Large intestine (tissue), 12 donors: ENCODE measurements at places on chromosomes 3 and 15.

DNA sequence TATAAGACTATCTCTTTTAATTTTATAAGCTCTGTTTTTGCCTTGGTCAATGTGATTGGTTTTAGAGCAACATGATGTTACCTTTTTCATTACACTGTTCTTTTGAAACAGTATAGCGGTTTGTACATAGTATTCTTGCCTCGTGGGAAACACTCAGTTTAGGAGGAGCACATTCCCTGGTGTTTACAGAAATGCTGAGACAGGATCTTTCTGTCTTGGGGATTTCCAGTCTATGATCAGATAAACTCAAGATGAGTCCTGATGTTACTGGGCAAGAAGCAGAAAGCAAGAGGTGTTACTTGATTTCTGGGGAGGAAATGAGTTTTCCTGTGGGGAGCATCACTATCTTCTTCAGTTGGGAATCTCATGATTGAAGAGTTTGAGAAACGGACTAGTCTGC is 2.5 kb downstream of the TMEM266 start:
- DNase-seq, result no peak
- no peak overlapping the region for H3K4me3 ChIP-seq
- H3K27me3 ChIP-seq, result peaks cover 57% of the 10 kb centered on the region

DNA sequence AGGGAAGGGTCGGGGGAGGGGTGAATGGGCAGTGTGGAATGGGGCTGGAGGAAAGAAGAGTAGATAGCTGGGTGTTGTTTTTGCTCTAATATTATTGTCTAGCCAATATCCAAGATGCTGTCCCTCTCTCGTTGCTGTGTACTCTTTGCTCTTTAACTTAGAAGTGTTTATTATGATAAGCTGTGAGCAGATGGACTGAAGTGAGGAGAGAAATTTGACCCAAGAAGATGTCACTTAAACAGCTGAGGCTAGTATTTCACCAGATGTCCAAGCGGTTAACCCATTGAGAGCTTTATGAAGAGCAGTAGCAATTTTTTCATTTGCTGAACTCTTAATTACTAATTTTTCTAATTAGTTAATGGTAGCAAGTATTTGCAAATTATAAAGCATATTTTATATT is 212.2 kb upstream of the TP63 start:
- DNase-seq, result no peak
- no peak overlapping the region for H3K27ac ChIP-seq
- H3K36me3 ChIP-seq, result no peaks in the 10 kb centered on the region
- no peak overlapping the region for H3K4me3 ChIP-seq

DNA sequence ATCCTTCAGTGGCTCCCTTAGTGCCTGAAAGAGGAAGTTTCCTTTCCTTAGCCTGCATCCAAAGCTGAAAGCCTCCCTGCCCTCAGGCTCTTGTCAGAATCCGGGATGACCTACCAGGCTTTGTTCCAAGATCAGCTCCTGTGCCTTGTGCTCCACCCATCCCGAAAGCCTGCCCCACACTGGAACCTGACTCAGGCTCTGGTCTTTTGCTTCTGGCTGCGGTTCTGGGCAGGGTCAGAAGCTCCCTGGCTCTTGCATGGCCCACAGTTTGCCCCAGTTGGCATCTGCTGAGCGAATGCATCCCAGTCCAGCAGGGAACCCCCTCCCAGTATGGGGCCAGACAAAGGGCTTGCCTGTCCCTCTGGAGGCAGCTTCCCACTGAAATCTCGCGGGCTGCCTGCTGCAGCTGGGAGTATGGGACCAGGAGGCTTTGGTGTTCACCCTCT is 25.9 kb upstream of the KIF23 start:
- DNase-seq, result no peak
- no peaks in the 10 kb centered on the region for H3K4me1 ChIP-seq
- no peaks in the 10 kb centered on the region for H3K36me3 ChIP-seq
- no peak overlapping the region for H3K4me3 ChIP-seq
- no peak overlapping the region for H3K27ac ChIP-seq

GRCh38 chr15:88894348-88894818 is 961 bp downstream of the HAPLN3 start:
- no peak overlapping the region for H3K4me3 ChIP-seq
- DNase-seq, result peak; percentile 46
- H3K27ac ChIP-seq, result no peak overlapping the region
- no peaks in the 10 kb centered on the region for H3K4me1 ChIP-seq

GRCh38 chr3:15384510-15385237 is 42.7 kb downstream of the METTL6 start:
- no peak overlapping the region for H3K27ac ChIP-seq
- no peaks in the 10 kb centered on the region for H3K4me1 ChIP-seq
- H3K4me3 ChIP-seq, result no peak overlapping the region
- H3K36me3 ChIP-seq, result no peaks in the 10 kb centered on the region

- no peak overlapping the region for H3K27ac ChIP-seq
- peaks cover 21% of the 10 kb centered on the region for H3K4me1 ChIP-seq
- H3K27me3 ChIP-seq, result peaks cover 75% of the 10 kb centered on the region
Measured at GRCh38 chr3:27713435-27714145, 8.5 kb downstream of the EOMES start.

DNA sequence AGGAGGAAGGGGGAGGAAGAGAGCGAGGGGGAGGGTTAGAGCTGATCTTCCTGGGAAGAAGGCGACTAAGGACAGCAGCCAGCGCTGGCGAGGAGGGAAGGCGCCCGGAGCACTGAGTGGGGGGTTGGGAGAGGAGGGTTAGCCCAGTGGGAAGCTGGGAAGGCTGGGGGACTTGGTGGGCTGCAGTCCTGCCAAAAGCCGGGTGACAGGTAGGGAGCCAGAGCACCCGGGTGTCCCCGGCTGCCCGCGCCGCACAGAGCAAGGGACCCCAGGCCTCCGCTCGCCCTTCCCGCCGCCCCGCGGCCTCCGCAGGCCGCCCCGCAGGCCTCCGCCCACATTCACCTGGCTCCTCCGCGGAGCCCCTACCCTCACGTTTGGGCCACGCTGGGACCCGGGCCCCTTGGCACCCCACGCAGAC is 448 bp downstream of the SLC12A8 start:
- no peaks in the 10 kb centered on the region for H3K4me1 ChIP-seq
- H3K27me3 ChIP-seq, result peaks cover 15% of the 10 kb centered on the region
- H3K27ac ChIP-seq, result no peak overlapping the region
- DNase-seq, result no peak
- H3K36me3 ChIP-seq, result no peaks in the 10 kb centered on the region

GRCh38 chr15:55627730-55628368 is 39.7 kb upstream of the PYGO1 start:
- no peaks in the 10 kb centered on the region for H3K27me3 ChIP-seq
- no peak overlapping the region for H3K4me3 ChIP-seq
- peaks cover 4% of the 10 kb centered on the region for H3K4me1 ChIP-seq
- peak; percentile 58 for DNase-seq
- peaks cover 3% of the 10 kb centered on the region for H3K36me3 ChIP-seq

- no peaks in the 10 kb centered on the region for H3K27me3 ChIP-seq
- H3K4me3 ChIP-seq, result no peak overlapping the region
- H3K27ac ChIP-seq, result no peak overlapping the region
- DNase-seq, result no peak
Measured at GRCh38 chr3:114527036-114527644, 233.3 kb downstream of the TIGIT start.

DNA sequence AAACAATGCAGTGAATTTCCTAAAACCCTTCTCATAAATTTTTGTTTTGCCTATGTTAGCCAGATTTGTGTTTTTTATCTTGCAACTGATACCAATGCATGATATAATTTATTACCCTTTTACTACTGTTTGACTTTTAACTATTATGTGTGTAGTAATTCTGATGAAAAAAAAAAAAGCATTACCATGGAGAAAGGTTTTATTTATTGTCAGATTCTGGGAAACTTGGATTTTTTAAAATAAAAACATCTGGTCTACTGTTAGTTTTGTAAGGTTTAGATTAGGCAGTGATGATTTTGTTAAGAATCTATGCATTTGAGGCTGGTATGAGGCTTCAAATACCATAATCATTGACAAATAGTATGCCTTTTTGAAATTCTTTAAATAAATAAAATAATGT is 470.4 kb upstream of the ROBO1 start:
- no peaks in the 10 kb centered on the region for H3K36me3 ChIP-seq
- H3K27ac ChIP-seq, result no peak overlapping the region
- no peaks in the 10 kb centered on the region for H3K27me3 ChIP-seq
- no peak overlapping the region for H3K4me3 ChIP-seq

DNA sequence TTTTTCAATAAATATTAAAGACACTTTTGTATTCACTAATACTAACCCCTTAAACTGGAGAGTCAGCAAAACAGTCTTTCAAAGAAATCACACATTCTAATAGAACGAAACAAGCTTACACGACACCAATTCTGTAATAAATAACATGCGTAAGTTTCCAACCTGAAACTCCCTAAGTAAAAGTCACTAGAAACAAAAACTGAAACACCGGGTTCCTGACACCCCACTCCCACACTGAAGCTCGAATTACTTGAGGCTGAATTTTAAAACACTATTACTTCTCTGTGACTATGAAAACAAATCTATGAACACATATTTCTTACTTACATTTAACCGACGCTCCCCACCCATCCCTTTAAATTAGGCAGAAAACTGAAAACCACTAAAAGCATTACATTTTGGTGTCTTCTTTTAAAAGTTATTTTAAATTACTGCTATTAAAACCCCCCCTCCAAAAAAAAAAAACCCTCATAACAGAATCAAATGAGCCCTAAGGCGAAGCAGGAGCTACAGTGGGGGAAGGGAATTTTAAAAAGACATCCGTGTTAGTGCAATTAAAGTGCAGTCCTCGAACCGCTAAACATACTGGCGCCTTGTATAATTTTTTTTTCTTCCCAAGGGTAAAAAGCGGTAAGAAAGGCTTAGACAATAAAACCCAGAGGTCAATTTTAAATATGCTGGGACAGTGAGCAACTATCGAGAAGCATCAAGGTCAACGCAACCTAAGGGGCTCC is 878 bp downstream of the SPPL2A start:
- H3K36me3 ChIP-seq, result no peaks in the 10 kb centered on the region
- H3K4me3 ChIP-seq, result peak overlapping the region; percentile 72

GRCh38 chr15:63048776-63049665 is 6.5 kb downstream of the TPM1 start:
- peaks cover 10% of the 10 kb centered on the region for H3K36me3 ChIP-seq
- DNase-seq, result peak; percentile 78
- H3K4me1 ChIP-seq, result peaks cover 48% of the 10 kb centered on the region
- H3K27me3 ChIP-seq, result peaks cover 13% of the 10 kb centered on the region

DNA sequence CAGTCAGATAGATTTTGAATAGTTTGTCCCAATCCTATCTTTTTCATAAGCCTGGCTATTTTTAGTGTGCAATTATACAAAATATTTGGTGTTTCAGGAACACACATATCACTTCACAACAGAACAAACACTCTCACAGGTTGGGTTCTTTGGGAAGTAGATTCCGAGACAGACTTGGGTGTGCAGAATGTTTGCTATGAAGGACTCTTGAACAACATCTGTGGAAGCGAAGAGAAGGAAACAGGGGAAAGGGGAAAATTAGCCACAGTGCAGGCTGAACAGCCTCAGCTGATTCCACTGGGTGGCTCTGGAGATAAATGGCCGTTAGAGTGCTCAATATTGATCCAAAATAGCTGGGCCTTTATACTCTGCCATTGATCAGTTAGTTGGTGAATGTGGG is 61.8 kb downstream of the GUCA1C start:
- no peaks in the 10 kb centered on the region for H3K27me3 ChIP-seq
- H3K4me3 ChIP-seq, result no peak overlapping the region
- no peaks in the 10 kb centered on the region for H3K36me3 ChIP-seq

GRCh38 chr15:74343797-74344127 is 23.7 kb downstream of the CYP11A1 start:
- H3K4me3 ChIP-seq, result no peak overlapping the region
- H3K36me3 ChIP-seq, result no peaks in the 10 kb centered on the region
- no peak overlapping the region for H3K27ac ChIP-seq
- no peak for DNase-seq
- H3K4me1 ChIP-seq, result no peaks in the 10 kb centered on the region

- H3K4me3 ChIP-seq, result no peak overlapping the region
- no peaks in the 10 kb centered on the region for H3K36me3 ChIP-seq
- peak overlapping the region; percentile 34 for H3K27ac ChIP-seq
- H3K4me1 ChIP-seq, result peaks cover 12% of the 10 kb centered on the region
- DNase-seq, result peak; percentile 36
- H3K27me3 ChIP-seq, result no peaks in the 10 kb centered on the region
Measured at GRCh38 chr3:155018621-155019330, 61.3 kb upstream of the MME start.

DNA sequence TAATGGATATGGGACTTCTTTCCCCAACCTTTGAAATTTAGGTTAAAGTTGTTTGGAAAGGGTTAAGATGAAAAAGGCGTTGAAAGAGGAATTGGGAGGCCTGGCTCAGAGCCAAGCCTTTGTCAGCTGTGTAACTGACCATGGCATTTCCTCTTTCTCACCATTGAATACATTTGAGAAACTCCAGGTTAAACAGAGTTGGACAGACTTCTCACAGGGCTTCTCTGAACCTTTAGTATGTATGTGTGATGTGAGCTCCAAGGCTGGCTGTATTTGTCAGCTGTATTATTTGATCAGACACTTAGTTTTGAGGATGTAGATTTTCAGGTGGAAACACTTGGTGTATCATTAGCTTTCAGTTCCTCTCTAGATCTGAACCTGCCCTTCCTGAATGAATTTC is 136.4 kb upstream of the GOLGA6L4 start:
- no peak for DNase-seq
- H3K4me1 ChIP-seq, result no peaks in the 10 kb centered on the region
- H3K27me3 ChIP-seq, result no peaks in the 10 kb centered on the region
- no peak overlapping the region for H3K4me3 ChIP-seq
- H3K27ac ChIP-seq, result no peak overlapping the region

DNA sequence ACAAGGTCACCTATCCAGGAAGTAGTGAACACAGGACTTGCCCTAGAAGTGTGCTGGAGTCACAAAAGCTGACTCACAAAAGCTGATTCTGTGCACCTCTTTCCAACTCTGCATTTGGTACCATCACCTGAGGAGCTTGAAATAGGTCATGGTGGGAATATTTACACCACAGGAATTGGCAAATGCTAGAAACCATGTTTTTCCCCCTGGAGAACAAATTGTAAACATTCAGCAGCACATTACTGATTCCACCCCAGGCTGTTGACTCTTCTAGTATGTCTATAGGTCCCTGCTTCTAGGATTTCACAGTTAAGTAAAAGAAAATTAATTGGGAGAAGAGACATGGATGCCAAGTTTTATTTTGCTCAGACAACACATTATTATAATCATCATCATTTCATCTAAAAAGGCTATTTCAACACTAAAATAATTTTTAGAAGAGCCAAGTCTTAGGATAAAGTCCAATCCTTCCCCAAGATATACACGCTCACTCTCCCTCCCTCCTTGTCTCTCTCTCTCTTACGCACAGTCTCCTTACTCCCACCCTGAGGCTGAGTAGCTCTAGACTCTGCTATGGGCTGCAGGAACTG is 24.7 kb downstream of the CACNA2D2 start:
- H3K36me3 ChIP-seq, result no peaks in the 10 kb centered on the region
- peaks cover 3% of the 10 kb centered on the region for H3K27me3 ChIP-seq
- no peak for DNase-seq
- H3K4me1 ChIP-seq, result no peaks in the 10 kb centered on the region

DNA sequence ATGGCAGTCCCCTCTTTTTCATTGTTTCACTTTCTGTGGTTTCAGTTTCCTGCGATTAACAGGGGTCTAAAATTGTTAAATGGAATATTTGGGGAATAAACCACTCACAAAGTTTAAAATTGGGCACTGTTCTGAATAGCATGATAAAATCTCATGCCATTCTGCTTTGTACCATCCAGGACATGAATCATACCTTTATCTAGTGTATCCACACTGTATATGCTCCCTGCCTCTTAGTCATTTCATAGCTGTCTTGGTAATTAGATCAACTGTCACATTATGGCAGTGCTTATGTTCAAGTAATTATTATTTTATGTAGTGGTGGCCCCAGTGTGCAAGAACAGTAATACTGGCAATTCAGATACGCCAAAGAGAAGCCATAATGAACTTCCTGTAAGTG is 734.5 kb downstream of the ZPLD1 start:
- H3K27me3 ChIP-seq, result no peaks in the 10 kb centered on the region
- H3K36me3 ChIP-seq, result no peaks in the 10 kb centered on the region
- no peak overlapping the region for H3K4me3 ChIP-seq
- H3K27ac ChIP-seq, result no peak overlapping the region
